Endothelial cell (in vitro differentiated cells): ENCODE measurements at places on chromosomes 6 and 20.
A peak's percentile ranks its signal among the peaks of the same experiment; 100 is the strongest.

DNA sequence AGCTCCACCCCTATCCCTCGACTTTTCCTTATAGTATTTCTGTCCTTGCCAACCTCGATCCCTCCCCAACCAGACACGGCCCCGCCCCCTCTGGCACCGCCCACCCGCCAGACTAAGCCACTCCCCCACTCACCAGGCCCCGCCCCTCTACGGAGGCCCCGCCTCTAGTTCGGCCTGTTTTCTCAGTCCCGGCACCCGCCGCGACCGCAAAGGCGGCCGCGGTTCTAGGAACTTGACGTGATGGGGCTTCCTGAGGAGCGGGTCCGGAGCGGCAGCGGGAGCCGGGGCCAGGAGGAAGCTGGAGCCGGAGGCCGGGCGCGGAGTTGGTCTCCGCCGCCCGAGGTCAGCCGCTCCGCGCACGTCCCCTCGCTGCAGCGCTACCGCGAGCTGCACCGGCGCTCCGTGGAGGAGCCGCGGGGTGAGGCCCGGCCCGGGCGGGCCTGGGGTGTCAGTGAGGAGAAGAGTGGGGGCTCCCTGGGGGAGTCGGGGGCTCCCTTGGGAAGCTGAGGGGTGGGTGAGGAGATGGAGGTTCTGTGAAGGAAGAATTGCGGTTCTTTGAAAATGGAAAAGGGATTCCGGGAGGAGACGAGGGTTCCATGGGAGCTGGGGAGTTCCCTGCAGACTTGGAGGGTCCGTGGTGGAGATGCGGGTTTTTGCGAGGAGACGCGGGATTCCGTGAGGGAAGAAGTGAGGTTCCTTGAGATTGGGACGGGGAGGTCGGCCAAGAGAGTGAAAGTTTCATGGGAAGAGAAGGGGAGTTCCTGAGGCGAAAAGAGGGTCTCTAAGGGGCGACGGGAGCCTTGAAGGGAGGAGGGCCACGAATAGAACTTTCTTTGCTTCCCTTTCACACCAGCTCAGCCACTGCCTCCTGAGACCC is at the start of gene ACSS2:
TSS of gene ACSS2 (plus strand) at position 207 of the 877 bp plus-strand sequence. CDS start at position 241, 34 bp downstream.
- DNase-seq = peak; percentile 98

GRCh38 chr20:59351157-59352040 is 51.0 kb downstream of the EDN3 start:
- no peak for DNase-seq

DNA sequence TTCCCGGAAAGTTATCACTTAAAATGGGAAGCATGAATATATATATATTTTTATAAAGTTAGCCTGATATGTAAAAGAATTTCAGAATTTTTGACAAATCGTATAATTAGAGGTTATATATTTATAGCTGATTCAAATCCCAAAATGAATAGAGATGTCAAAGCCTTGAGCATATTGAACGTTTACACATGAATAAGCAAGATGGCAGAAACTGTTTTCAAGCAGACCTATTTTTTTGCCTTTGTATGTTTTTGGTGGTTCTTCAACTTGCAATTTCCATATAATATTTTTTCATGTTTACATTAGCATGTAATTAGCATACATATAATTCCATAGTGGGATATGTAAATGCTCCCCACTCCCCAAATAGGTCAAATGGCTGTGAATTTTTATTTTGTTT is 189.9 kb downstream of the PRL start:
- no peak for DNase-seq

- peak; percentile 28 for DNase-seq
These were observed 498.9 kb downstream of the BCKDHB start for GRCh38 chr6:80605165-80605989.

- DNase-seq = no peak
These were observed 84.4 kb downstream of the PKIB start for GRCh38 chr6:122694602-122695001.

GRCh38 chr20:19501476-19502115 is 256.5 kb upstream of the RIN2 start:
- no peak for DNase-seq

DNA sequence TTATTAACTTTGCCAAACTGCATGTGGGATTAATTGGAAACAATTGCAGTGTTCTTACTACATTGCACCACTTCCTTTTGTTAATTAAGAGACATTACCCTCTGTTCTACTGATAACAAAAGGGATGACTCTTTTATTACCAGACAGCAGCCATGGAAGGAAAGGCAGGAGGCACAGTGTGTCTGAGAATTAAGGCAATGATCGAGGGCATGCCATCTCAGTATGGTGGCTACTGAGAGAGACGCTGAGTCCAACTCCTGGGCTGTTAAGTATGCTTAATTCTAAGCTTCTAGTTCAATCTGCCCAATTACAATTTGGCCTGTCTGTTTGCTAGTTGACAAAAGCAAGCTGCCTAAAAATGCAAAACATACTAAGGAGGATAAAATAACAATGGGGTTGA is 227.4 kb downstream of the PHACTR1 start:
- no peak for DNase-seq
